ENCODE measurements at places on chromosomes 7 and 10. TPM values are rescaled to one million over a fixed set of nuclear protein-coding genes. Genes with fewer than 3 reads are reported as not detected.
A peak's percentile ranks its signal among the peaks of the same experiment; 100 is the strongest.

DNA sequence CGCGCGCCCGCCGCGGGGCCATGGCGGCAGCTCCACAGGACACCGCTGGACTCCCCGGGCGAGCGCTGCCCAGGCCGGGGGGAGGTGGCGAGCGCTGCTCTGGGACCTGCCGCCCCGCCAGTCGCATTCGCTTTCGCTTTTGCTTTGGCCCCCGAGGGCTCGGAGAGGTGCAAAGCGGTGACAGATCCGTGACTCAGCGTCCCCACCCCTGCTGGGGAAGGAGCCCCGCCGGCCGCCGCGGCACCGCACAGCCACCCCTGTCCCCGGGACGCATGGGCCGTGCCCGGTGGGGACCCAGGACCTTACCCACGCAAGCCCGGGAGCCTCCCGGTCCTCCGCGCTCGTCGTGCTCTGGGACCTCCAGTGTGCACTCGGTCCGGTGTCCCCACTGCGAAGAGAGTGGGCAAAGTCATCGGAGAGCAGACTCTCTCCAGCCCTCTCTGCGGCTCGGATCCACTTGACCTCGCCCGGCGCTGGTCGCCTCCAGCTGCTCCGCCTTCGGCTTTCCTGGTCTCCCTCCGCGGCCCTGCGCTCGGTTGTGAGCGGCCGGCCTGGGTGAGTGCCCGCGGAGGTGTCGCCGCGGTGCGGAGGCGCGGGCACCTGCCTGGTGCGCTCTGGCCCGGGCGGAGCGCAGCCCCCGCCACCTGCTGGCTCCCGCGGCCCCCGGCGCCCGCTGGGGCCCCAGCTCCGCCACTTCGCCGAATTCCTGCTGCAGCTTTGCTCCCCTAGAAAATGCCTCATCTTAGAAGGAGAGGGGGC lies at the start of gene IL15RA:
Gene IL15RA (minus strand): TSS at position 73 of the 759 bp plus-strand sequence. CDS start 51 bp downstream, at position 22.
- H3K27ac ChIP-seq = peak within 1 kb of the TSS; percentile 76
- H3K27me3 ChIP-seq = peaks cover 35% of the 10 kb centered on the region
- H3K4me1 ChIP-seq = no peaks in the 10 kb centered on the region
- DNase-seq = peak; percentile 75

DNA sequence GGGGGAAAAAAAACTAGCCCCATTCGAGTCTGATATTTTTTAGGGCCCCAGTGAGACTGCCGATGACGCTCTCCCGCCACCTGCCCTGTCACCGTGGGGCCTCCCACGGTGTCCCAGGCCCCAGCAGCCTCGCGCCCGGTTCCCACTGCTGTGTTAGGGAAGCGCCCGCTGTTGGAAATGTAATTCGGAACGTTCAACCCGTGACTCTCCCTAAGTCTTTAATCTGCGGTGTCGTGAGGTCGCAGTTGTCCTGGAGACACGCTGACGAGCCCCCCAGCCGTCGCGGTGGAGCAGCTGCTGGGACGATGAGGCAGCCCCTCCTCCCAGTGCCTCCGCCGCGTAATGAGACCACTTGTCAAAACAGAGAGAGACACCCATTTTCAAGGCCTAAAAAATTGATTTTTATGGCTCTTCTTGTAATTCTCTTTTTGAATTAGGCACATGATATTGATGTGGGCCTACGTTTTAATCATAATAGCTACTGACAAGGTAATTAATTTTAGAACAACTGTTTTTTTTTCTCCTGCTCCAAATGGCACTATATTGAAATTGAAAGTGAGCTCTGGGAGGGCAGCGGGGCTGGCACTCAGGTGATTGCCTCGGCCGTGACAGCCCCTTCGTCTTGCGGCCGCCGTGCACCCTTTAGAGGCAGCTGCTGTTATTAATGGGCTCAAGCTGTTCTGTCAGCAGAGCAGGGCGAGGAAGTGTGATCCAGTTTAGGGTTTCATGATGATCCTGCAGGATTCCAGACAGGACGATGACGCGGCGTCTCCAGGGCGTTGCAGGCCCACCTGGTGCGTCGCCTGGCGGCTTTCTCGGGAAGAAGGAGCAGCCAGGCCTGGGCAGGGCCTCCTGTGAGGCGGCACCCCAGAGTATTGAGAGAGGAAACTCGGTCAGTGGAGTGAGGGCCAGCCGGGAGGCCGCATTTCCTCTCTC lies 63.3 kb downstream of the NKX6-2 start:
- H3K4me1 ChIP-seq = peaks cover 2% of the 10 kb centered on the region
- no peak for DNase-seq
- H3K27me3 ChIP-seq = no peaks in the 10 kb centered on the region
- no peaks in the 10 kb centered on the region for H3K36me3 ChIP-seq
- H3K27ac ChIP-seq = peak overlapping the region; percentile 60
- no peak overlapping the region for H3K4me3 ChIP-seq

DNA sequence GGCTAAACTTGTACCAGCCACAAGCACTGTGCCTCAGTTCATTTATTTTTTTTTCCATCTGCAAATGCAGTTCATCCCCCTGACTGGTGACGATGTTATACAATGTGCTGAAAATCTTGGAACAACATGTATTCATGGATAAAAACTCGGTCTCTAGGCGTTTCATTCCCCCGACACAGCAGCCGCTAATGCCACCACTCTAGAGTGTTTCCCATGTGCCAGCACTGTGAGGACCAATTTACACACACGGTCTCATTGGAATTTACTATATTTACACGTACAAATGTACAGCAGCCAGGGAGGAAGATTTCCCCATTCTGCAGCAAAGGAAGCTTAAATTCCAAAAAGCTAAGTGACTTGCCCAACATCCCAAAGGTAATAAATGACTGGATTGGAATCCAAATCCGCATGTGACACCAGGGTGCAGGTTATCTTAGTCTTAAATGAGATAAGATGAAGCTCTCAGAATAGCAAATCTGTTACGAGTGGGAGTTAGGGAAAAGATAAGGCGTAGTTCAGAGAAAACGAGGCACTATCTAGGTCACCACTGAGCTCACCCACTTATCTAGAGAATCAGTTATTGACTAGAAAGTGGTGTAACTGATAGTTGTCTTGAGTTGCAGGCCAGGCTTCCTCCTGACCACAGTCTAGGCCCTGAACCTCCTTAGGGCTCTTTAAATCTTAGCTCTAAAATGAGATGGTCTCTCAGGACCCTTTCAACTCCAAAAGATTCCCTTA lies 36.7 kb downstream of the FAM107B start:
- peak overlapping the region; percentile 16 for H3K27ac ChIP-seq
- peaks cover 8% of the 10 kb centered on the region for H3K4me1 ChIP-seq
- H3K27me3 ChIP-seq = no peaks in the 10 kb centered on the region
- no peak for DNase-seq

GRCh38 chr10:97542169-97543024 lies 30.2 kb upstream of the ANKRD2 start:
- no peaks in the 10 kb centered on the region for H3K27me3 ChIP-seq
- peaks cover 30% of the 10 kb centered on the region for H3K4me1 ChIP-seq
- H3K36me3 ChIP-seq = no peaks in the 10 kb centered on the region
- H3K27ac ChIP-seq = peak overlapping the region; percentile 95

- H3K4me1 ChIP-seq = no peaks in the 10 kb centered on the region
- no peak overlapping the region for H3K27ac ChIP-seq
- DNase-seq = no peak
- no peaks in the 10 kb centered on the region for H3K36me3 ChIP-seq
- no peak overlapping the region for H3K4me3 ChIP-seq
Observed at GRCh38 chr10:132835848-132836233, 49.9 kb upstream of the NKX6-2 start.

- no peak overlapping the region for H3K27ac ChIP-seq
- no peak overlapping the region for H3K4me3 ChIP-seq
- DNase-seq = no peak
- no peaks in the 10 kb centered on the region for H3K4me1 ChIP-seq
- H3K36me3 ChIP-seq = no peaks in the 10 kb centered on the region
- no peaks in the 10 kb centered on the region for H3K27me3 ChIP-seq
Observed at GRCh38 chr7:30117896-30118295, 16.9 kb upstream of the MTURN start.

DNA sequence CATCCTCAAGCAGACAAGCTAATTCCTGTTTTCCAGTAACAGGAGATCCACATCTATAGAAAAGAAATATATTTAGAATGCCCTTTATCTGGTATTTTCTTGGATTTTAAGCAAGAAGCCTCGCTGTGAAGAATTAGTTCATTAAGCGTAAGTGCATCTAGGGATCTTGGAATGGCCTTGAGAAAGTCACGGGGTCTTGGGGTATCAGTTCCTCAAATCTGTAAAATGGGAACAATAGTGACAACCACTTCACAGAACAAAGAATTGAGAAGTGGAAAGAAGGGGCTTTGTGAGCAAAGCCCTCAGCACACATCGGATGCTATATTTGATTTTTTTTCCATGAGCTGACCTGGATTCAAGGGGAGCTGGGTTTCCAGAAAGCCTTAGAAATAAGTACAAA lies 32.3 kb upstream of the WDFY4 start:
- no peak overlapping the region for H3K27ac ChIP-seq
- peaks cover 5% of the 10 kb centered on the region for H3K4me1 ChIP-seq

DNA sequence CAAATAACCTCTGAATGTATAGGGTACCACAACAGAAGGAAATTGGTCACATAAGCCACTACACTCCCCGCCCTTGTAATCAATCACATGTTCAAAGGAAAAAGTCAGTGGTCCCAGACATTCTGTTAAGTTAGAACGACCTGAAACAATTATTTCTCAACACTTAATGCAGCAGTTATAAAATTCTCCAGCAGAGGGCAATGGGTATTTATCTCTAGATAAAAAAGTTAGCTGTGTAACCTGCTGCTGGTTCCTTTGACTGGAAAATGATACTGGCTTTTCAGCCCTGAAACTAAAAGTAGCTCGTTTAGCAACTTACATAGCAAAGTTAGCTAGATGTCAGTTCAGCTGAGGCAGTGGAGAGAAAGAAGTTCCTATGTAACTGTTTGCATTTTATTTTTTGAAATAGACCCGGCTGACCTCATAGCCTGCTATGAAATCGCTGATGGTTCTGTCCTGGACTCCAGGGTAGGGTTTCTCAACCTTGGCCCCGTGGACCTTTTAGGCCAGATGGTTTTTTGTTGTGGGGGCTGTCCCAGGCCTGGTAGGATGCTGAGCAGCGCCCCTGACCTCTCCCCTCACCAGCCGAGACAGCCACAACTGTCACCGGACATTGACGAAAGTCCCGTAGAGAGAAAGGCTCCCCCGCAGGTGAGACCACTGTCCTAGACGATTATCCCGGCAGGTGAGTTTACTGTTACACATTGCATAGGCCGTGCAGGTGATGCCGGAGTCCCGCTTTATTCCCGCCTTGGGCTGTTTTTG lies 40.2 kb upstream of the PROSER2 start:
- no peaks in the 10 kb centered on the region for H3K27me3 ChIP-seq
- no peak overlapping the region for H3K27ac ChIP-seq
- DNase-seq = peak; percentile 87
- no peak overlapping the region for H3K4me3 ChIP-seq
- no peaks in the 10 kb centered on the region for H3K36me3 ChIP-seq

GRCh38 chr10:24748214-24748613 lies 24.5 kb upstream of the ARHGAP21 start:
- no peaks in the 10 kb centered on the region for H3K4me1 ChIP-seq
- H3K27me3 ChIP-seq = no peaks in the 10 kb centered on the region
- H3K27ac ChIP-seq = no peak overlapping the region
- H3K4me3 ChIP-seq = no peak overlapping the region
- DNase-seq = no peak
- H3K36me3 ChIP-seq = no peaks in the 10 kb centered on the region

DNA sequence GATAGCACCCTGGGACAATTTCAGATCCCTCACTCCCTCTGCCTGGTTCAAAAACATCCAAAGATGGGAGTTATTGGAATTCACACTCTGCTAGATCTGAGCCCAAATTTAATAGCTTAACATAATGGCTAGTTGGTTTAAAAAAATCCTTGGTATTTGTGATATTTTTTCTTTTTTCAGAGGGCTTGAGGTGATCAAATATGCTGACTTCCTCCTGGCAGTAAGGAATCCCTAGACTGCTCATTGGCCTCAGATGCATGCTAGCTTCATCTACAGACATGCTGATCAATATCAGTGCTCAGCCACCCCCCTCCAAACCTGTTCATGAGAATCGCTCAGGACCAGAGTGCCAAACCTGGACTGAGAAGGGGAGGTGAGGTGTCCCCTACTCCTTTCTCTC lies 74.7 kb upstream of the PLPP4 start:
- H3K4me1 ChIP-seq = no peaks in the 10 kb centered on the region
- no peak overlapping the region for H3K27ac ChIP-seq
- no peak for DNase-seq
- no peaks in the 10 kb centered on the region for H3K36me3 ChIP-seq
- no peak overlapping the region for H3K4me3 ChIP-seq

DNA sequence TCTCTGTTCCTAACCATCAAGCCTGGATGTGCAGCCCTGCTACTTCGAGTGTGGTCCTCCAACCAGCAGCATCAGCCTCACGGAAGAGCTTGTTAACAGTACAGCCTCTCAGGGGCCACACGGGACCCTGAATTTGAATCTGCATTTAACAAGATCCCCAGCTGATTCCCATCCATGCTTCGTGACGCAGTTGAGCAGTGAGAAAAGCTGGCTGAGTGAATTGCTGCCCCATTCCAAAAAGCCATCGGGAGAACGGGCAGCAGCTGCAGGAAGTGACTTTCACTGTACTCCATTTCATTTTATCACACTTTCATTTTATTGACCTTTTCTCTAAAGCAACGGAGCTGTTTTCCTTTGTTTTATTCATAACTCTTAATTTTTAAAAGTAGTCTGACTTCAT lies 22.5 kb downstream of the FAM171A1 start:
- H3K27ac ChIP-seq = no peak overlapping the region
- H3K4me3 ChIP-seq = no peak overlapping the region
- H3K27me3 ChIP-seq = no peaks in the 10 kb centered on the region
- H3K36me3 ChIP-seq = no peaks in the 10 kb centered on the region
- no peak for DNase-seq
- H3K4me1 ChIP-seq = peaks cover 22% of the 10 kb centered on the region

DNA sequence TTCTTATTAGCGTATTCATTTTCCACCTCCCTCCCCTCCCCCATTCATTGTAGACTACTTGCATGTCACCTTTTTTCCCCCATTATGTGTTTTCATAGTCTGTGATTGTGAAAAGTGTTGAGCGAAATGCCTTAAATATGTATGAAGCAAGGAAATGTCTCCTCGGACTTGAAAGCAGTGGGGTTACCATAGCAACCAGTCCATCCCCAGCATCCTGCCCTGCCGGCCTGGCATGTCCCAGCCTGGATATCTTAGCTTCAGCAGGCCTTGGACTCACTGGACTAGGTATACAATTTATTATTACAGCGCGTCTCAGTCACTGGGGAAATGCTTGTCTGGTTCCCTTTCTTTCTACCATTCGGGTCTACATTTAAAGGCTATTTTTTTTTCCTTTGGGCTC lies 283.6 kb downstream of the BICC1 start:
- no peak overlapping the region for H3K4me3 ChIP-seq
- no peaks in the 10 kb centered on the region for H3K27me3 ChIP-seq
- H3K4me1 ChIP-seq = no peaks in the 10 kb centered on the region
- H3K36me3 ChIP-seq = no peaks in the 10 kb centered on the region
- H3K27ac ChIP-seq = no peak overlapping the region

DNA sequence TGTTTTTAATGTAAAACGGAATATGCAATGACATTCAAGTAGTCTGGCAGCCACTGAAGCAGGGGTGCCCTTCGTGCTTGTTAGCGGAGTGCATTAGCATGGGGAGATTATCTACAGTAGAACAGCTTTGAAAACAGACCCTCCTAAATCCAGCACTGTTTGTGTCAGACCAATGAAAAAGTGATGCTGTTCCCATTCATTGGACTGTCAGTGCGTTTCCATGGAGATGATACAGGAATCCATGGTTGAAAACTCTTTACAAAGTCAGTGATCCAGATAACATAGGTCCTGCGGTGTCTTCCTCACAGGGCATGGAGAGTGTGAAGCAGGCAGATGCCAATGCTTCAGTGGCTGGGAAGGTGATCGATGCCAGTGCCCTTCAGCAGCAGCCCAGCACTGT lies 73.6 kb downstream of the ITGB8 start:
- DNase-seq = no peak
- H3K36me3 ChIP-seq = no peaks in the 10 kb centered on the region
- no peaks in the 10 kb centered on the region for H3K27me3 ChIP-seq

Gene CSGALNACT2
- total RNA-seq = 15.2 TPM

Gene PRKAR2B
- 25.6 TPM for total RNA-seq

Gene OR2F1
- not detected for total RNA-seq

Gene IFT22
- 24.2 TPM for total RNA-seq

Gene CCL24
- not detected for total RNA-seq

Gene GPC2
- 5.3 TPM for total RNA-seq

Gene ZFAND4
- total RNA-seq = 12.7 TPM

Measured in hepatocyte (in vitro differentiated cells).